Activated CD4-positive, alpha-beta memory T cell treated with anti-CD3 and anti-CD28 coated beads, Interleukin-2, amount 10 ng/mL, durations not matched to agents 7 days and 5 days (primary cell): ENCODE measurements at places on chromosomes 1 and 21.

DNA sequence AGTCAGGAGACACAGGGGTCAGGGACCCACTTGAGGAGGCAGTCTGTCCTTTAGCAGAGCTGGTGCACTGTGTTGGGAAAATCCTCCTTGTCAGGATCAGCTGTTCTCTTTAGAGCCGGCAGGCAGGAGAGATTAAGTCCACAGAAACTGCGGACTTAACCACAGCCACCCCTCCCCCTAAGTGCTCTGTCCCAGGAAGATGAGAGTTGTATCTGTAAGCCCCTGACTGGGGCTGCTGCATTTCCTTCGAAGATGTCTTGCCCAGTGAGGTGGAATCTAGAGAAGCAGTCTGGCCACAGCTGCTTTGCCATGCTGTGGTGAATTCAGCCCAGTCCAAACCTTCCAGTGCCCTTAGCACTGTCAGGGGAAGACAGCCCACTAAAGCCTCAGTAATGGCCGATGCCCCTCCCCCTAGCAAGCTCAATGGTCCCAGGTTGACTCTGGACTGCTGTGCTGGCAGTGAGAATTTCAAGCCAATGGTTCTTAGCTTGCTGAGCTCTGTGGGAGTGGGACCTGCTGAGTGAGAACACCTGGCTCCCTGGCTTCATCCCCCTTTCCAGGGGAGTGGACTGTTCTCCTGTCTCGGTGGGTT, 172.8 kb downstream of the ST6GALNAC3 start:
- no peak for DNase-seq

- no peak for DNase-seq
Observed at GRCh38 chr1:1759456-1760344, 18.6 kb downstream of the NADK start.

DNA sequence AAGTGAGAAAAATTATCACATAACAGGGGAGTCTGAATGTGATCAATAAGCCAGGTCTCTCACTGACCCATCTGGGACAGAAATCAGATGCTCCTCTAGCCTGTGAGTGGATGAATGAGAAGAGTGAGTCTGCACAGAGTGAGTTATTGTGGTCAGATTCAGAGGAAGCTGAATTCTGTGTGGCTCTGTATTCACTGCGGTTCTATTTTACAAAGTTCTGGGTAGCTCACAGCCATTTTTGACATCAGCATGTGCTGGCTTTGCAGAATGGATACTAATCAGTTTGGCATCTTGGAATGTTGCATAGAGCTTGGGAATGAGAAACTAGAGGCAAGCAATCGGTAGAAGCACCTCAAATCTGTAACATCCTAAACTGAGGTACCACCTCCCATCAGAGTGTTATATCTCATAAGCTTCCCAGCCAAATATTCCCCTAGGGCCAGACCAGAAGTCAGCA, 3.8 kb downstream of the COLGALT2 start:
- DNase-seq: no peak

DNA sequence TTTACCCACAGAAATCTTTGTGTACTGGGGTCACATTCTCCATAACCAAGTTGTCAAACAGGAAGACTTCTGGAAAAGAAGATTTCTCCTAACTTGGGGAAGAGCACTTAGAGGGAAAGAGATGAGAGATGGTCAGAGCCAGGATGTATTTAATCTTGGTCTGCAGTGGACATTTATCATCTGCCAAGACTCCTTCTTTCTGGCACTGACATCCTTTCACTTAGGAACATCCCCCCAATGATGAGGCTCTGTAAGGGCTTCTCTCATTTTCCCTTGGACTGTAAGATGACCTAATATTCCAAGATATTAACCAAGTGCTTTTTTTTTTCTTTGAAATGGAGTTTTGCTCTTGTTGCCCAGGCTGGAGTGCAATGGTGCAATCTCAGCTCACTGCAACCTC, 39.3 kb upstream of the IGSF3 start:
- no peak for DNase-seq
